Heart right ventricle (tissue), 16 donors: ENCODE measurements at places on chromosomes 5 and 9.

- DNase-seq = no peak
These were observed 32.9 kb upstream of the KCNIP1 start for GRCh38 chr5:170470808-170471404.

DNA sequence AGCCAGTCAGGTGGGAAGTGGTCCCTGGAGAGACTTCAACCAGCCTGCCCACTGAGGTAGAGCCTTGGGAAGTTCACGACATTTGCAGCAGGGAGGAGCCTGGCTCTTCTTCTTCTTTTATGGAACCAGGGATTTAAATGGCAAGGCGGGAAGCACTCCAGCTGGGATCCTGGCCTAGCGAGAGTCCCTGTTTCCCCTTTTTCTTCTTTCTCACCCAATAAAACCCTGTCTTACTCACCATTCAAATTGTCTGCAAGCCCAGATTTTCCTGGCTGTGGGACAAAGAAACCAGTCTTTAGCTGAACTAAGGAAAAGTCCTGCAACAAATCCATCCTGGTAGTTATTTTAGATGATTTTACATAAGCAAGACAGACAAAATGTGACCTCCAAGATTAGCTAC lies 503.7 kb downstream of the CDH10 start:
- DNase-seq = no peak

DNA sequence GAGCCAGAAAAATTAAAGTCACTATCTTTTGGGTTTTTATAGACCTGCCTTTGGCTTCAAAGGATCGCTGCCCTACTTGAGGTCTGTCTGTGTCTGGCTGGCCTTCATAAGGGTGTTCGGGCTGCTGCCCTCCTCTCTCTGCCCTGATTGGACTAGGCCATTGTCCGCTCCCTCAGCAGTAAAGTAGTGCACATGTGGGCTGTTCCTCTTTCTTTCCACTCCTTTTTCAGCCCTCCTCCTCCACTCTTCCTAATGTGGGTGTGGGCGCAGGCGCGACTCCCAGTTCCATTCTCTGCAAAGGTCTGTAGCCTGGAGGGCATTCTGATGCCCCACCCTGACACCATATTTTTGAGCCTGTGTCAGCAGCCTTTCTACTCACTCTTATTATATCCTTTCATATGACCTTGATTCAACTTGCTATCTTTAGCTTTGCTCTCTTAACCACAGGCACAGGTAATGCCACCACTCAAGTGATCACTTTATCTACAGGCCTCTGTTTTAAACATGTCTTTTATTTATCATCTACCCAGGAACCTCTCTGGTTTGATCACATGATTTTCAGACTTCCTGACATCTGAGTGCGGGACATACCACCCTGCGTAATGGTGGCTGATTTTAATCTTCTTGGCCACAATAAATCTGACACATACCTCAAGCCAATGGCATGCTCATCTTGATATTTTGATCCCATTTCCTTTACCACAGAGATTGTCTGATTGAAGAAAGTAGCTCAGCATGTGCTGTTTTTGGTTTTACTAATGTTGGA lies 144.5 kb downstream of the AOPEP start:
- peak; percentile 76 for DNase-seq

- DNase-seq = no peak
These were observed 39.6 kb upstream of the SPATA31E1 start for GRCh38 chr9:87842878-87843585.
